ENCODE measurements at places on chromosomes 2 and 18. TPM values are rescaled to one million over a fixed set of nuclear protein-coding genes. Genes with fewer than 3 reads are reported as not detected.

The CD8B2 gene
- not detected for total RNA-seq

- no peak for DNase-seq
Measured at GRCh38 chr18:75054046-75054445, 154.9 kb downstream of the PTGR3 start.

The NT5DC4 gene
- total RNA-seq = not detected

The SFTPB gene
- total RNA-seq = not detected

DNA sequence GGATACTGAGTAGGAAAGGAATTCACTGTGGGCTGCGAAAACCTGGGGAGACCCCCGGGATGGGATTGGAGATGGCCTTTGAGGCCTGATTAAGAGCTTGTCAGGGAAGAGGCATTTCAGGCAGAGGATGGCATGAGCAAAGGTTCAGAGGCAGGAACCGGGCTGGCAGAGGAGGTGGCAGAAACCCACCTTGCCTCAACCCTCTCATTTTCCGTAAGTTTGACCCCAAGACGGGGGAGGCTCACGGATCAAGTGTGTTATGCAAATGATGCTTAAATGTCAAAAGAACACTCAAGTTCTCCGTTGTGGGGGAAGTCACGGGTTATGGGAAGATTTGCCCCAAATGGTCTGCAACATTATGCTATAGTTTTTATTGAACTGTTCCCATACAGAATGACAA lies 88.3 kb downstream of the MYCN start:
- no peak for DNase-seq

DNA sequence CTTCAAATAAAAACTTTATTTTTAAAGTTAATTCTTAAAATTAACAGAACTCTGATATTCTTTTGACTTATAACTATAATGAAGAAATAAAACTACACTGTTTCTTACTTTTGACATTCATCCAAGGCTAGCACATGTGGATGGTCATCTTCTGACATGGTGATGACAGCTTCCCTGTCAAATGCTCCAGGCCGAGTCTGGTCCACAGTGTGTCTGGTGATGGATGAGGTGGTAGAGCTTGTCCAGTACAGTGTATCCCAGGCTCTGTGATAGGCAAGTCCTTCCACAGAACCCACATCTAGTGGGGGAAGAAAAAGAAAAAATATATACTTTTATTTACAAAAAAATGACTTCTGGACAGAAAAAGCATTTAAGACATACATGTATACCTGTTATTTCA lies 1529.5 kb downstream of the LRP1B start:
- DNase-seq = no peak

GRCh38 chr18:11821643-11822237 lies 29.5 kb upstream of the CHMP1B start:
- no peak for DNase-seq

DNA sequence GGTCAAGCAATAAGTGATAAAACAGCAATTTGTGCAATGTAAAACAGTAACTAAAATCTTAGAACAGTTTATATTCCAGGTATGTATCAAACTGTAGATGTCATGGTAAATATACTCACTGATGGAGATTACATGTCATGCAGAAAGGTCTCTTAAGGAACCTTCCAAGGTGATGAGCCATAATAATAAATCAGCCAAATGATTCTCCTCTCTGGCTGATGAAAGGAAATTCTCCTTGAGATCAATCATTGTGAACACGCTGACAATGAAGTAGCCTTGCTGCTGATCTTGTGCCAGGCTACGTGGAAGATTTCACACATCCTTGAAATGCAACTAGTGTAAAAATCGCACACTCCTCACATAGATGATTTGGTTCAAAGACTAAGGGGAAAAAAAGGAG lies 392.5 kb upstream of the CDH7 start:
- no peak for DNase-seq

Measured in LHCN-M2 (cell line).